ENCODE measurements at places on chromosomes 7 and 10. TPM values are rescaled to one million over a fixed set of nuclear protein-coding genes. Genes with fewer than 3 reads are reported as not detected.

NRG3 gene
- total RNA-seq, result not detected

CYP51A1 gene
- total RNA-seq, result 29.6 TPM

COL17A1 gene
- total RNA-seq, result 2.1 TPM

SSC4D gene
- 1.4 TPM for total RNA-seq

FFAR4 gene
- total RNA-seq, result 0.44 TPM

SH3PXD2A gene
- total RNA-seq, result 1.7 TPM

MSMB gene
- total RNA-seq, result not detected

APBB1IP gene
- 10.0 TPM for total RNA-seq

FKBP6 gene
- not detected for total RNA-seq

LOXL4 gene
- total RNA-seq, result 1.6 TPM

PTPRN2 gene
- 0.93 TPM for total RNA-seq

CFAP58 gene
- 0.12 TPM for total RNA-seq

ENTPD7 gene
- 15.8 TPM for total RNA-seq

GSAP gene
- 1.8 TPM for total RNA-seq

AGK gene
- 29.1 TPM for total RNA-seq

TNS3 gene
- total RNA-seq, result 77.4 TPM

PILRA gene
- total RNA-seq, result 5.8 TPM

OR13A1 gene
- total RNA-seq, result not detected

GPR85 gene
- total RNA-seq, result not detected

CD36 gene
- 0.06 TPM for total RNA-seq

MSRB2 gene
- 12.7 TPM for total RNA-seq

HMX2 gene
- 0.15 TPM for total RNA-seq

MPP7 gene
- total RNA-seq, result 0.23 TPM

ATP6V0A4 gene
- 0.22 TPM for total RNA-seq

WASHC2C gene
- 19.6 TPM for total RNA-seq

ANKRD30A gene
- 0.88 TPM for total RNA-seq

CDH23 gene
- 3.1 TPM for total RNA-seq

SLC26A5 gene
- total RNA-seq, result not detected

POP7 gene
- 77.8 TPM for total RNA-seq

LRRC18 gene
- total RNA-seq, result not detected

CALML3 gene
- not detected for total RNA-seq

PLXNA4 gene
- 1.7 TPM for total RNA-seq

SEMA3E gene
- total RNA-seq, result 2.1 TPM

ZNF365 gene
- 0.92 TPM for total RNA-seq

SFTPA1 gene
- total RNA-seq, result not detected

MBLAC1 gene
- 2.7 TPM for total RNA-seq

TLX1 gene
- not detected for total RNA-seq

CAV2 gene
- total RNA-seq, result 177 TPM

ASB10 gene
- total RNA-seq, result not detected

ODAD2 gene
- total RNA-seq, result not detected

EIF5AL1 gene
- total RNA-seq, result 3.1 TPM

FAM204A gene
- 77.2 TPM for total RNA-seq

TUBB8 gene
- not detected for total RNA-seq

CHST3 gene
- 32.7 TPM for total RNA-seq

CFTR gene
- total RNA-seq, result 0.24 TPM

ENTPD1 gene
- not detected for total RNA-seq

HDAC9 gene
- 0.38 TPM for total RNA-seq

STAG3 gene
- total RNA-seq, result 0.14 TPM

LLCFC1 gene
- not detected for total RNA-seq

AGMO gene
- total RNA-seq, result 0.72 TPM
